Panc1 (cell line): ENCODE measurements at places on chromosomes 11 and 22.
A peak's percentile ranks its signal among the peaks of the same experiment; 100 is the strongest.

DNA sequence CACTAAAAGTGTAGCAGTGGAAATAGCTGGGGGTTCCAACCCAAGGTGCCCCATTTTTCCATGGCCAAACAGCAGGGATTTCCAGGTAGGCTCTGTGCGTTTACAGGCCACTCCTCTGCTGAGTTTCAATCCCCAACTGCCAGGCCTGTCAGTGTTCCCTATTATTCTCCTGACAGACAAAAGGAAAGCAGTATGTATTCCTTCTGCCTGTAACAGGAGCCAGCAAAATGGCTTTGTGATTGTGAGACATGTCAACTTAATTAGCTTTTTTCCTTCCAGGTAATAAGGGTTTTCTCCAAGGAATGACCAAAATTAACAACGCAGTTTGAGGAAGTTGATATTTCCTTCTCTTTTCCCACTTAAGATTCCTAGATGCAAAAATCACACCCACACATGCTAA is 277.1 kb upstream of the MPPED2 start:
- DNase-seq = no peak

GRCh38 chr11:70402685-70403084 is 4.4 kb downstream of the CTTN start:
- DNase-seq = no peak

GRCh38 chr11:125679397-125679796 is 1.2 kb downstream of the ACRV1 start:
- DNase-seq = no peak

GRCh38 chr11:68212421-68213134 is 518 bp downstream of the KMT5B start:
- no peak for DNase-seq

- no peak for DNase-seq
Measured at GRCh38 chr22:17475318-17476230, 87.7 kb upstream of the SLC25A18 start.

GRCh38 chr11:67440229-67441097 is 2.8 kb downstream of the CORO1B start:
- DNase-seq = no peak

GRCh38 chr11:133669371-133670053 is 137.2 kb upstream of the OPCML start:
- no peak for DNase-seq

GRCh38 chr11:111510311-111510710 is 1.9 kb downstream of the BTG4 start:
- DNase-seq = no peak

DNA sequence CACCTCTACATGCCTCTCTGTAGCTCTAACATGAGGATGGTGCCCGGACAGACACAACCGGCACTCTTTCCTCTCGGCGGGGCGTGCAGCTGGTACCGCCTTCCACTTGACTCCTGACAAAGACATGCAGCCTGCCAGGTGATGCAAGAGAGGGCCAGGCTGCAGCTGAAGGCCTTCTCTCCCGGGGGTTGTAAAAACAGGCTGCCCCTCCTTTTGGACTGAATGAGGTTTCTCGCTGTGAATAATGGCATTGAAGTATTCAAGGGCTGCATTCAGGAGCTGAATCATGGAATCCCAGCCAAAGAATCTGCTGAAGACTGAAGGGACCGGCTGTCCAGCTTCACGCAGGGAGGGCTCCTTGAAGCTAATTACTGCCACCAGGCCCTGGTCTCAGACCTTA is 110.9 kb downstream of the GALNT18 start:
- DNase-seq = no peak

GRCh38 chr11:66854231-66854661 is 2.6 kb upstream of the LRFN4 start:
- no peak for DNase-seq

DNA sequence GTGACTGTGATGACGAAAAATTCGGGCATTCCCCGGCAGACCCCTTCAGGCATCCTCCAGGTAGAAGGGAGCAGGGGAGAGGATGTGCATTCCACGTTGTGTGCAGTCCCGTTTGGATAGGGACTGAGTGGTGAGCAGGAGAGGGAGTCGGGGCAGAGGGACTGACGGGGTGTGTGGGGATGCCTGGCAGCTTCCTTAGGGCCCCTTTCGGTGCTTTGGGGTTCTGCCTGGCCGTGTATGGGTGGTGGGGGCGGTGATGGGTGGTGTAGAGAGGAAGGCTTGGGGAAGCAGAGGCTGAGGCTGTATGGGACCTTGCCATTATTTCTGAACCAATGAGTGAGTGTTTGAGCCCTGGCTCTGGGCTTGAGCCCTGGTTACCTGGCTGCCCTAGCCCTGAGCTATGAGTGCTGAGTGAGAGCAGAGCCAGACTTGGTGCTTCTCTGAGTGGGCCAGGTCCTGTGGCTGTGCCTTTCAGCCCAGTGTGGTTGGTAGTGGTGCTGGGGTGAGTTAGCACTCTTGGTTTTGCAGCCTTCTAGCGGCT is 914 bp downstream of the INPPL1 start:
- no peak for DNase-seq

GRCh38 chr11:124762105-124762623 is at the start of gene ESAM:
TSS of gene ESAM (minus strand) at chr11:124762290. CDS start at chr11:124762154, 136 bp downstream.
- no peak for DNase-seq

GRCh38 chr11:8258784-8259183 is 4.9 kb downstream of the LMO1 start:
- DNase-seq = no peak

DNA sequence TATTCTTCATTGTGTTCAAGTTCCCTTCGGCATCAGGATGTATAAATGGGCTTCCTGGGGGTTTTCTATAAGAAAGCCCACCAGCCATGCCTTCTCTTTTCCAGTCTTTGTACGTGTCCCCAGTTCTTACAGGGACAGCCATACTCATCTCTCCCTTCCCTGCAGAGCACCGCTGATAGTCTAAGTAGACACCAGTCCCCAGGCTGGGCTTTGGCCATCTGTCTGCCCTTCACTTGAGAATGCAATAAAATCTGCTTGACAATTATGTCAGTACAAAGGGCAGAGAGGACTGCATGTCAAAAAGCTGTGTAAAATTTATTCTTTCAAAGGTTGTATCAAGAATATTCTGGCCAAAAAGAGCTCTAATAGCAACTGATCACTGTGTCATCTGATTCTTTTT is 27.3 kb downstream of the NTM start:
- no peak for DNase-seq

- no peak for DNase-seq
Measured at GRCh38 chr11:44805596-44805995, 78.8 kb downstream of the TSPAN18 start.

GRCh38 chr11:30967579-30967978 is 381.4 kb upstream of the MPPED2 start:
- no peak for DNase-seq

DNA sequence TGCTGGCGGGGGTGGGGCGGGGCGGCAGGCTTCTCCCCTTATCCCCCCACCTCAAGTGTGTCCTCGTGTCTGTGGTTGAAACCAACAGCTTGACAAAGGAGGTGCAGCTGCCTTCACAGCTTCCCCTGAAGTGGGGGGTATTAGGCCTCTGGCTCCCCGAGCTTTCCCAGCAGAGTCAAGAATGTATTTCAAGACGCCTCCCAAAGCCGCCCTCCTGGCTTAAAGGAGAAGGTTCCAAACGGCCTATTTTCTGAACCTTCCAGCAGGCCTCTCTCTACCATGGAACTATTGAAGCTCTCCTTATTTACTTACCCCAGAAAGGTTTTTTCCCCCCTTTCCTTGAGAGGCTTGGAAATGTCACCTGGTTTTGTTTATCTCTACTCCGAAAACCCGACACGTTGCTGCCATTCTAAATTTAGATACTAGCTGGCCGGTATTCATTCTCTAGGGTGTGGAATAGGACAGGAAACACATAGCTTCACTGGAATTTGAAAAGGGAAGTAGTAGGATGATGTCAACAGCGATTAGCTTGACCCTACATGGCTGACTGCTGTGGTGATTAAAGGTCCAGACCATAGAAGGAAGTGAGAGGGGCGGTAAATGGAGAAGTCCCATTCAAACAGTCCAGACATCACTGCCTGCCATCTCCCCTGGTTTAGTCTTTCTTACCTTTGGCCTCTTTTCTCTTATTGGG is 671 bp upstream of the PICALM start:
- DNase-seq = peak; percentile 75

DNA sequence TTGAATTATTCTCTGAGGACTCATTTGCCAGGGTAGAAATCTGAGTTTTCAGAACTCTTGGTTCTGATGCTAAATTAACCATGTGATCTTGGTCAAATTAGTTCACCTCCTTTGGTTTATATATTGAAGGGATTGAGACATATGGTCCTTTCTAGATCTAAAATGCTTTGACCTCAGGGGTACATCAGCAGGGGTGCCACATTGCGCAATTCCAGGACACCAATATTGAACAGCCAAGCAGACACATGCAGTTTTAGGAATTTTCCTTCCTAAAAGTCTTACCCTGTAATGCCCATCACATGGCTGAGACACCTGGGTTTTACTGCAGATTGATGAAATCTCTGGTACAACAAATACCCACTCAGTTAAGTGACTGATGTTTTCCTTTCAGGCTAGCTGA is 254.4 kb upstream of the NCAM1 start:
- DNase-seq = no peak

- DNase-seq = no peak
Measured at GRCh38 chr11:45909594-45910475, 2.8 kb upstream of the FREY1 start.

DNA sequence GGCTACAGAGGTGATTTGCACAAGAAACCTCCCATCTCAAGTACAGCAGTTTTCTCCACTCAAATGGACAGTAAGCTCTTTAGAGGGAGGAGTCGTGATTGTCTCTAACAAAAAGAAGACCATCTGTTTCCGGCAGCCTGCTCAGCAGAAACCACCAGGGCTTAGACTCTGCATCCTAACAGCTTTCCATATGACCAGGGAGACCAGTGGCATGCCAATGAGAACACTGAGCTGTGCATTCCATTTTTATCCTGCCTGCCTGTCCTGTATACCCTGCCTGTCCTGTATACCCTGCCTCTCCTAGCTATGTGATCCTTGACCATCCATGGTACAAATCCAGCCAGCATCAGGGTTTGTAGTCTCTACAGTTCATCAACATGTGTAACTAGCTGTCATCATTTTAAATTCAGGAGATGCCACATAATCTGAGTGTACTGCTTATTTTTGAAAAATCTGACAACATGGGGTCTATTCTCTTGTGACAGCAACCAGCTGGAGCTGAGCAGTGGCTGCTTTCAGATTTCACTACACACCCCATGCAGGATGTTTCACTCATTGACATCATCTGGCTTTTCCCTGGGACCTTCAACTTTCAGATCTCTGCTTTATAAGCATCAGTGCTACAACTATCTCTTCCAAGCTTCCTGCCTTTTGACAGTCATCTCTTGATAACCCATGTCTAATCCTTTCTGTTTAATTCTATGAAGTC is 50.5 kb upstream of the POU2AF2 start:
- DNase-seq = no peak

DNA sequence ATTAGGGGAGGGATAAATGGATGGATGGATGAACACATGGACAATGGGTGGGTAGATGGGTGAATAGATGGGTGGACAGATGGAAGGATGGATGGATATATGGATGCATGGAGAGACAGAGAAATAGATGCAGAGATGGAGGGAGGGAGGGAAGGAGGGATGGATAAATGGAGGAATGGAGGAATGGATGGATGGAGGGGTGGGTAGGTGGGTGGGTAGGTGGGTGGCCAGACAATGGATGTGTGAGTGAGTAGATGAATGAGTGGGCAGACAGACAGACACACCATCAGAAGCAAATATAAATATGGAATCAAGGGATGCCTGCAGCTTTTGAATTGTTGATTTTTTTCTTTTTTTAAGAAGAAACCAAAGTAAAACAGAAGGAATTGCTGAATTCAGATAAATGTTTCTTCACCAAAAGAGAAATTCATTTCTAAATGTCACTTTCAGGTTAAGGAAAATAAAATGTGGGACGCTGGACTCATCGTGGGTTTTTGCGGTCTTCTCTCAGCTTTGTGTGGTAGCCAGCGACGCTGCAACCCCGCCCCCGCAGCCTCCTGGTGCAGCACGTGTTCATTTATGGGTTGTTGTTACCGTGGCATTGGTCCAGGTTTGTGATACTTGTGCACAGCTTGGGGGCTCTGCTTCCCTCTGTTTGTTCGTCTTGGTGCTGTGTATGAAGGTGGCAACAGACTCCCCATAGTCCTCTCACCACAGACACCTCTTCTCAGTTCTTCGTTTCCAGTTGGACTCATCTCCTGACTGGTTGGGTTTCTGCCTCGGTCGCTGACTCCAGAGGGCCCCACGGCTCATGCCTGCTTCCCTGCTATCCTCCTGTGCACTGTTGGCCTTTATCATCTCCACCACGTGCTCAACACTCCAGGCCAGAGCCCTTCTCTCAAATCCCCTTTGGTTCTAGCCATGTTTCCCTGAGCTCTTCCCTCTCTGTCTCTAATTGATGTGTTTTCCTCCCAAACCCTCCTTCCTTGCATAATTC is 76.4 kb downstream of the CDKN1C start:
- no peak for DNase-seq

- DNase-seq = no peak
Measured at GRCh38 chr11:110797453-110797852, 85.2 kb upstream of the ARHGAP20 start.

- no peak for DNase-seq
Measured at GRCh38 chr11:58497951-58498350, 10.0 kb downstream of the OR5B21 start.

GRCh38 chr22:38871360-38872171 is 450 bp downstream of the CBX6 start:
- DNase-seq = no peak

DNA sequence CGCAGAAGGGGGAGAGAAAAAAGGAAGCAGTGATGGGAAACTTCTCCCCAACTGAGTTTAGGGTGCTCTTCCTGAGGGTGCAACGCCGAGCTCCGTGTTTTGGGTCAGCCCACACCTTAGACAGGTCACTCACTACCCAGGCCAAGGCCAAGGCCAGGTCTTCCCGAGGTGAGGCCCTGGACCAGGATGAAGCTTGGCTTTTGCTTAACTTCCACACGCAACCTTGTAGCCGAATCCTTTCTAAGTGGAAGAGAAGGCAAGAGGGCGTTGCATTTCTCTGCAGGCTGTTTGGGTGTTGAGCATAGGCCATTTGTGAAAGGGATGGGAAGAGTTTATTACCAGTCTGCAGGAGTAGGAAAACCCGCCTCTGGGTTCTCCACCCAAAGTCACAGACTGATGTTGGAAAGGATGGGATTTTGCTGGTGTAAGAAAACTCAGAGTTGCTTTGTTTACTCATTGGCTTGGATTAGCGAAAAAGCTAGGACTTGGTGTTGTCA is 1.5 kb downstream of the KREMEN1 start:
- no peak for DNase-seq

- no peak for DNase-seq
Measured at GRCh38 chr11:80519596-80520506, 1079.0 kb upstream of the TENM4 start.

- no peak for DNase-seq
Measured at GRCh38 chr22:37618674-37619073, 10.0 kb downstream of the GGA1 start.

GRCh38 chr22:17239156-17239701 is 20.0 kb upstream of the ADA2 start:
- DNase-seq = no peak

- no peak for DNase-seq
Measured at GRCh38 chr11:67657300-67657699, 6.8 kb upstream of the ACY3 start.

- DNase-seq = peak; percentile 22
Measured at GRCh38 chr11:127345819-127346459, 345.4 kb upstream of the KIRREL3 start.

- DNase-seq = no peak
Measured at GRCh38 chr22:41732096-41732772, 32.9 kb downstream of the MEI1 start.

GRCh38 chr22:18970948-18971315 is 34.8 kb upstream of the PRODH start:
- DNase-seq = no peak

GRCh38 chr11:114953039-114953438 is 274.7 kb downstream of the NXPE2 start:
- DNase-seq = no peak
